NCI-H526 (cell line): ENCODE measurements at places on chromosomes 1 and 21.

- DNase-seq, result no peak
These were observed 25.9 kb upstream of the LRRC38 start for GRCh38 chr1:13539683-13540082.

DNA sequence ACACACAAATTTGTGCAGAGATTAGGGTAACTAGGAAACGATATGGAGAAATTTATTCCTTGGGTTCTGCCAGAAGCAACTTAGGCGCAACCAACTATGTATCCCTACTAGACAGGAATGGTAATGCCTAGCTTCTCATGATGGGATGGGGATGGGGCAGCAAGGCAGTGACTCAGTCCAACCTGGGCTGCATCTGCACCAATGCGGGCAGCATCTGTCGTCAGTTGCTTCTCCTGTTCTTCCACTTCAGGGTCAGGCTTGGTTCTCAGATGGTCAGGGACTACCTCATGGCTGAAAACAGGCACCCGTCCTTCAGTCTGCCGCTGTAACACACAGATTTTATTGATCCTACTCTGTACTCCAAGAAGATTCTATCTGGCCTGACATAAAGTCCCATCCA is 2.9 kb downstream of the MED8 start:
- no peak for DNase-seq

DNA sequence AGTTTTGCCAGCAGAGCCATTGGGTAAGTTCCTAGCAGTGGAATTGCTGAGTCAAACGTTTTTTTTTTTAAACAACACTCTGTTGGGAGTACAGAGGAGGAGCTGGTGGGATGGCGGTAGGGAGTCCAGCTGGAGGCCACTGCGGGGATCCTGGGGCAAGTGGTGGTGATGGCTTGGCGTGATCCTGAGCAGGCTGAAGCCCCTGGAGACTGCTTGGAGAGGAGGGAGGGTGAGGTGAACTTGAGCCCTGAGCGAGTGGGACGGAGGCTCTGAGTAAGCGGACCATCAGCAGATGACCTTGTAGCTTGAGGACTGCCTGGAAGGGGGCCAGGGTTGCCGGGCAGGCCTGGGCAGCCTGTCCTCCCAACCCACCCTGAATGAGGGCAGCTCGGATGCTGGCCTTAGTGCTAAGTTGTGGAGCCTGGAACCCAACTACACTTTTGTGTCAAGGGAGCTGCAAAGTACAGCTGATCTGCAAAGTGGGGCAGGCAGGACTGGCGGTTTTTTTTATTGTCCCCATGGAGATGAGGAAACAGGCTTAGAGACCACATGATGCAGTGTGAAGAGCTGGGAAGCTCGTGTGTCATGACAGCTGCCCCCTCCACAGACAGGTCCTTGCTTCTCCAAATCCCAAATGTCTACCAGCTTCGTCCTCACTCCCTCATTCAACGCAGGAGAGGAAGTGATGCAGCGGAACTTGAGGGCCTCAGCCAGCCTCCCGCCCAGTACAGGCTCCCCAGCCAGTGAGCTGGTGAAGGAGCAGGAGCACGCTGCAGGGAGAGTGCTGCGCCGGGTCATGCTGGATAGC is 20.2 kb downstream of the MRPL37 start:
- no peak for DNase-seq

DNA sequence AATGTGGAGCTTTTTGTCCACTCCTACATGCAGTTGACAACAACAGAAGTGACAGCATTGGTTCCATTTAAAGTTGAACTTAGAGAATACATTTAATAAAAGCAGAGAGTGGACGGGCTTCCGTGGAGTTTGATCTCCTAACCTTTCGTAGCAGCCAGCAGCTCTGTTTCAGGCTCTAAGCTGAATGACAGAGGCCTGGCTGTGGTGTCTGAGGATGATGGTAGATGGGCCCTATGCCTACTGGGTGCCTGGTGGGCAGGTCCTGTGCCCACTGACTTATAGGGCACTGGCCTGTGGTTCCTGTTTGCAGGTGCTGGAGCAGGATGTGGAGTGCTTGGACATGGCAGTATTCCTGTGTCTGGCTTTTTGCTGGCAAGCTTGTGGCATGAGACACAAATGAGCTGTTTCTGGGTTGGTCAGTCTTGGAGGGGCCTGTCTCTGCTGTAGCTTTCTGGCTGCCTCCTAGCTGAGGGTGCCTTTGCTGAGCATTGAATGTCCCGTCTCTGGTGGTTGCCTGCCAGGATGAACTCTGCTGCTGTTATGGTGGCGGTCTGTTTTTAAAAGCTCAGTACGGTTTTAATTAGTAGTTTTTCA is 54.6 kb downstream of the PRDM2 start:
- DNase-seq, result no peak

DNA sequence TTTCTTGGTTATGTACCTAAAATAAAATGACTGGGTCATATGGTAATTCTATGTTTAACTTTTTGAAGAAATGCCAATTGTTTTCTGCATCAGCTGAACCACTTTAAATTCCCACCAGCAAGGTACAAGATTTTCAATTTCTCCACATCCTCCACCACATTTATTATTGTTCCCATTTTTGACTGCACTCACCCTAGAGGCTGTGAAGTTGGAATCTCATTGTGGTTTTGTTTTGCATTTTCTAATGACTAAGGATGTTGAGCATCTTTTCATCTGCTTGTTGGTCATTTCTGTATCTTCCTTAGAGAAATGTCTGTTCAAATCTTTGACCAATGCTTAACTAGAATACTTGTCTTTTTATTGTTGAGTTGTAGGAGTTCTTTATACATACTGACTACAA is 72.5 kb downstream of the ASTN1 start:
- DNase-seq, result no peak

GRCh38 chr1:231993968-231994455 is 367.4 kb downstream of the DISC1 start:
- no peak for DNase-seq

GRCh38 chr1:213127074-213127473 is 76.0 kb downstream of the RPS6KC1 start:
- no peak for DNase-seq

DNA sequence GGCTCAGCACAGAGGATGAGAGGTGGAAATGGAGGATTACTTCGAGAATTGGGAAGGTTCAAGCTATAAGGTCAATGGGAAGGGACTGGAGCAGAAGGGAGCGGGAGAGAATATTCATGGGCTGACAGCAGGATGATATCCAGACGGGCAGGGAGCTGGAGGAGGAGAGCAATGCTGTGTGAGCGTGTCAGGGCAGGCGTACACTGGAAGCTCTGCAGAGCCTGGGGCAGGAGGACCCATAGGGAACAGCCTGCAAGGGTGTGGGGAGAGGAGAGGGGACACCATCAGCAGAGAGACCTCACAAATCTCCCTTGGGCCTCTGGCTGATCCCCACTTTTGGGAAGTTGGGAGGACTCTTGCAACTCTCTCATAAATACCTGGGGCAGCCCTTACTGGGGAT is 13.7 kb downstream of the CSF1 start:
- DNase-seq, result peak; percentile 15

GRCh38 chr1:193404236-193404635 is 217.8 kb upstream of the B3GALT2 start:
- DNase-seq, result no peak

DNA sequence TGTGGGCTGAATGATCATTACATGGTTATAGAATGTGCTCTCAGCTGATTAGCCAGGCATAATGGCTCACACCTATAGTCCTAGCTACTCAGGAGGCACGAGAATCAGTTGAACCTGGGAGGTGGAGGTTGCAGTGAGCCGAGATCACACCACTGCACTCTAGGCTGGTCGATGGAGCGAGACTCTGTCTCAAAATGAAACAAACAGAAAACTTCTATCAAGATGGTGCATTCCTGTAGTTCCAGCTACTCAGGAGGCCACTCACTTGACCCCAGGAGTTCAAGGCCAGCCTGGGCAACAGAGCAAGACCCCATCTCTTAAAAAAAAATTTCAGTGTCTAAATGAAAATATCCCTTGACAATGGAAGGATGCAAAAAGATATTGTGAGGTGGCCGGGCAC is 10.9 kb downstream of the TIMM17A start:
- DNase-seq, result no peak

GRCh38 chr1:228104526-228105269 is 1.6 kb upstream of the C1orf35 start:
- DNase-seq, result no peak

DNA sequence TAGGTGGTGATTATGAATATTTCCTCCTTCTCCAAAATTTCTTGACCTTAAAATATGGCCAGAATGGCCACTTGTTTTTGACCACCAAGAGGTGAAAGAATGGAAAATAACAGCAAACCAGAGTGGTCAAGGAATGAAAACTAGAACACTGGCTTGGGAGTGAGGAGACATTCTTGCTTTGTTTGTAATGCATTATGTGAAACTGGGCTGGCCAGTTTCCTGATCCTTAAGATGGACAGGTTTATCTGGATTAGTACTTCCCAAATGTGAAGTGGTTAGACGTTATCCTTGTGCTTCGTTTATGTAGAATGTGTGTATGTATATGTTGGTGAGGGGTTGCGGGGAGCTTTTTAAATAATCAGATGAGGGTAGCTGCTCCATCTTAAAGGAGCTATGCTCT is 12.8 kb downstream of the PLA2G4A start:
- DNase-seq, result peak; percentile 41

DNA sequence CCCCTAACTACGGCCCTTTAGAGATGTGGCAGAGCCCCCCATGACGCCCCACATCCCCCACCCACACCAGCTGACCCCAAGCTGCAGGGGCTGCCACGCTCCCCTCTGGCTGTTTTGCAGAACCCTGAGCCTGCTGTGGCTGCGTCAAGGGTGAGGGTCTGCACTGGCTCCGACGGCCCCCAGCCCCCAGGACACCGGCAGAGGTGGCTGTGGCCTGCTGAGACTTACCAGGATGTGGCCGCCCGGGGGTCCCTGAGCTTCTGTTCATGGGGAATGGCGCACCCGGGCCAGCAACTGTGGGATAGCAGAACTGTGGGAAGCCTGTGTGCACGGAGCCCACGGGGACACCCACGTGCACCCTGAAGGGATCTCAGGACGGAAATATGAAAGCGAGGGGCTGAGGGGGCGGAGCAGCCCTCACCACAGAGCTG is 12.8 kb upstream of the RNF223 start:
- DNase-seq, result no peak

- DNase-seq, result peak; percentile 60
These were observed 369.6 kb upstream of the USP24 start for GRCh38 chr1:55584526-55585401.

DNA sequence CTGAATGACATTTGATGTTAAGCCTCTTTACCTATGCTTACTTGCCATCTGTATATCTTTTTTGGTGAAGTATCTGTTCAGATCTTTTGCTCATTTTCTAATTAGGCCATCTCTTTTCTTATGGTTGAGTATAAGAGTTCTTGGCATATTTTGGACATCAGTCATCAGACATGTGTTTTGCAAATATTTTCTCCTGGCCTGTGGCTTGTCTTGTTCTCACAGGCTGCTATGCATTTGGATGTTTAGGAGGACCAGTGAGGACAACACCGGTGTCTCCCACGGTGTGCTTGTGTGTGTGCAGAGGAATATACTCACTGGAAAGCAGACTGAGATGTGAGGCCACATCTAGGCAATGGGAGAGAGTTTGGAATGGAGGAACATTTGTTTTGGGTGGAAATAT is 87.1 kb upstream of the LYST start:
- no peak for DNase-seq

DNA sequence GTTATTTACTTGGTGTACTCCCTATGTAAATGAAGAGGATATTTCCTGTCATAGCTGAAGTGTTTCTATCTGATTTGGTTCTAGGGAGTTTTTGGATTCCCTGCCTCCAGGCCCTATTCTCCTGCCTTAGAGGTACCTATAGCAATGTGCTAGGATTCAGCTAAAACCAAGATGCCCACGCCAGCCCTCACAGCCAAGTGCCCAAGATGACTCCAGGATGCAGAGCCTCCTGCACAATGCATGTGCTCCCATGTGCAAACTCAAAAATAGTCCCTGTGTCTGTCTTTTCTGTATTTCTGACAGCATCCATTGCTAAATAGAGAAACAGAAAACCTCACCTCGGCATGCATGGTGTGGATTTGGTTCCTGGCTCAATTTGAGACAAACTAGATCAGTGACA is 887 bp upstream of the TARBP1 start:
- DNase-seq, result no peak

DNA sequence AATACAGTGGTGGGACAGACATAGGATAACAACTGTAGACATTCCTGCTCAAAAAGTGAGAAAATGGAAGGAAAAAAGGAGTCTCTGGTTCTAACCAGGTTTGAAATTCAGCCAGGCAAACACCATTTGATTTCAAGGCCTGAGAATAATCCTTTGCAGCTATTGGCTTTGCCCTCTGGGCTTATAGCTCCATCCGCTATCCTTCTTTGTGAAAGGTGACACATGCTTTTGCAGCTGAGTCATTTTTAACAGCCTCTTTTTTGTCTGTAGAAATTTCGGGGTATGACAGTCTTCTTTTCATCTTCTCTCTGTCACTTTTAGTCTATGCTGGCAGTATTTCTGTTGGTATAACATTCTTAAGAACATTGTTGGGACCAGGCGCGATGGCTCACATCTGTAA is 16.2 kb downstream of the SDHC start:
- DNase-seq, result no peak

DNA sequence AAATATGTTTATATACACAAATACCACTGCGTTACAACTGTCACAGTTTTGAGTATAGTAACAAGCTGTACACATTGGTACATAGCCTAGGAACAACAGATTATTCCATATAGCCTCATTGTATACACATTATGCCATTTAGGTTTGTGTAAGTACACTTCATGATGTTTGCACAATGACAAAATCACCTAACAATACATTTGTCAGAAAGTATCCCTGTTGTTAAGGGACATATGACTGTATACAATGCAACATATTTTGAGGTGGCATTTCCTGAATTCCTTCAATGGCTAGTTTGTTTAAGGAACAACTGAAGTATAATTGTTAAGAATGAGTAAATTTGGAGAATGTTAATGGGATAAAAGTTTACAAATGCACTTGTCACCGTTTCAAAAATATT is 19.0 kb downstream of the PLPPR5 start:
- no peak for DNase-seq

DNA sequence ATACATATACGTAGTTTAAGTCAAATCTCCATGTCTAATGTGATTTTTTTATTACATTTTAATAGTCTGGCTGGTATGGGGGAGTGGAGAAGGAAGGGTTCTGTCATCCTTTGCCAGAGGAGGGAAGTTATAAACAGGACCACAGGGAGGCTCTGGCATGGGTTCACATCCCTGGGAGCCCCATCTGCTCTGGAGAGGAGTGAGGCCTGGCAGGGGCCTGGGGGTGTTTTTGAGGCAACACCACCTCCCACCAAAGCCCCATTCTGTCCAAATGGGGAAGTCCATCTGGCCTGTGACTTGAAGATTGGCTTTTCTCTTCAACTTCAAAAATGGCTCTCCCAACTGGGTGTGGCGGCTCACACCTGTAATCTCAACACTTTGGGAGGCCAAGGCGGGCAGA is 15.8 kb downstream of the DISP3 start:
- DNase-seq, result no peak

DNA sequence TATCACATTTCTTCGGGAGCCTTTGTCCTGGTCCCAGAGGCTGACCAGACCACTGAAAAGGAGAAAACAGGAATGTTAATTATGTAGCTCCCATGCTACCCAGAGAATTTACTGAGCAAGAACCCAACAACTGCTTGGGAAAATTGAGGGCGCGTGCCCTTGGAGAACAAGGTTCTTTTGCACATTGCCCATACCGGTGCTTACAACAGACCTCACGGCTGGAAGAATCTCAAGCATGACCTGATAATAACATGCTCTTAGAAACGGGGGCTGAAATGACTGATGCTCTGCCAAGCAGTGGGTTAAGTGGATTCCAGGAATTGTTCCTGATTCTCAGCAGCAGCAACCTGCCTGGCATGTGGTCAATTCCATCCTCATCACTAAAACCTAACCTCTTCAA is 49.3 kb upstream of the AJAP1 start:
- no peak for DNase-seq
